ENCODE measurements at places on chromosomes 16 and 17. TPM values are rescaled to one million over a fixed set of nuclear protein-coding genes. Genes with fewer than 3 reads are reported as not detected.

SLX4 gene
- 1.0 TPM for polyA plus RNA-seq

ABI3 gene
- 17.1 TPM for polyA plus RNA-seq

MT1E gene
- polyA plus RNA-seq: 191 TPM

DBNDD1 gene
- 15.1 TPM for polyA plus RNA-seq

PITPNM3 gene
- 1.8 TPM for polyA plus RNA-seq

GP1BA gene
- polyA plus RNA-seq: not detected

CES3 gene
- polyA plus RNA-seq: 7.8 TPM

MT1A gene
- polyA plus RNA-seq: 3.1 TPM

ODAD4 gene
- 4.6 TPM for polyA plus RNA-seq

NAGPA gene
- 14.5 TPM for polyA plus RNA-seq

DNASE1L2 gene
- 0.88 TPM for polyA plus RNA-seq
